ENCODE measurements at places on chromosomes 11 and 22.

- DNase-seq, result no peak
Observed at GRCh38 chr11:57475191-57475590, 14.9 kb downstream of the RTN4RL2 start.

DNA sequence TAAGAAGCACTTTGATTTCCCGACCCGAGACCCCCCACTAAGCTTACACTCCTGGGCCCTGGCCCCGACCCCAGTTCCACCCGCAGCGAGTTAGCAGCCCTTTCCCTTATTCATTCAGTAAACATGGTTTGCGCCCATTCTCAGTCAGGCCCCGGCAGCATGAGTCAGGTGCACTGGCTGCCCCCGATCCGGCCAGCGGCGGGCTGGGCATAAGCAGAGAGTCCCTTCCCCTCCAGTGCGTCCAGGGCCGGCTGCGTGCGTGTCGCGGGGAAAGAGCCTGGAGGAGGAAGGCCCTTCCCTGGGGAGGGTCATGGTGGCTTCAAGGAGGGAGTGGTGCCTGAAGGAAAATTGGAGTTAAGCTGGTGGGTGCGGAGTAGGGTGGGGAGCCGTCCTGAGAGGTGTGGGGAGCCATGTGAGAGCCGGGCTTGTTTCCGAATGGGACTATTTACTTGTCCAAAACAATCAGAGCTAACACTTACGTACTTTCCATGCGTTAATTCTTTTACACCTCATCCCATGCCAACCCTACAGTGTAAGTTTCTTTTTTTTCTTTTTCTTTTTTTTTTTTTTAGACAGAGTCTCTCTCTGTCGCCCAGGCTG lies 657 bp downstream of the IGHMBP2 start:
- DNase-seq, result no peak

GRCh38 chr11:62419943-62420342 lies 1.1 kb downstream of the SCGB1A1 start:
- no peak for DNase-seq

DNA sequence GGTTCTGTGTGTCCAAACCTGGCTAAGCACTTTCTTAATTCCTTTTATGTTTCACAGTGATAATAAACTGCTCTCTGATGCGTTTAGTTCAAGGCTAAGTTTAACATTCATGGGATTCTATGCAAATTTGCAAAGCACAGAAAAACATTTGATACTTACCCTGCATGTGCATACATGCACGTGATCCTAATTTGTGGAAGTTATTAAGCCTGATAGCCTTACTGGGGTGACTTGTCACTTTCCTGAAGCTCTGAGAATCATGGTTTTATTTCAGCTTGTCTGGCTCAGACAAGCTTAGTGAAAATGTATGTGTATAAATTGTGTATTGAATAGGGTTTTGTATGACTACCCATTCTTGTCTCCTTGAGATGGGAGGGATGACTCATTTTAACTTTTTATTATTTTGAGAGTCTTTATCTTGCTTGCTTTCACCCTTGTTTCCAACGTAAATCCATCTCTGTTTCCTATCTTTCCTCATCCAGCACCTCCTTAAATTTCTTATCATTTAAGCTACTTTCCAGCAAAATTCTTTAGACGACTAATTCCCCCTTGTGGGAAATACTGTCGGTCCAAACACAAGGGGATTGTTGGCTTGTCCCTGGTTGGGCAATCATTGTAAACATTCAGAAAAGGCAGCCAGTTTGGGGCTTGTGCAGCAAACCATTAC lies 167.1 kb downstream of the C11orf91 start:
- no peak for DNase-seq

- no peak for DNase-seq
Observed at GRCh38 chr22:35462498-35463230, 62.7 kb downstream of the MCM5 start.

- no peak for DNase-seq
Observed at GRCh38 chr22:38845004-38845740, 1.3 kb upstream of the NPTXR start.

GRCh38 chr11:20367313-20367948 lies 3.9 kb downstream of the HTATIP2 start:
- no peak for DNase-seq

GRCh38 chr11:94830722-94831510 lies 62.8 kb downstream of the AMOTL1 start:
- no peak for DNase-seq

DNA sequence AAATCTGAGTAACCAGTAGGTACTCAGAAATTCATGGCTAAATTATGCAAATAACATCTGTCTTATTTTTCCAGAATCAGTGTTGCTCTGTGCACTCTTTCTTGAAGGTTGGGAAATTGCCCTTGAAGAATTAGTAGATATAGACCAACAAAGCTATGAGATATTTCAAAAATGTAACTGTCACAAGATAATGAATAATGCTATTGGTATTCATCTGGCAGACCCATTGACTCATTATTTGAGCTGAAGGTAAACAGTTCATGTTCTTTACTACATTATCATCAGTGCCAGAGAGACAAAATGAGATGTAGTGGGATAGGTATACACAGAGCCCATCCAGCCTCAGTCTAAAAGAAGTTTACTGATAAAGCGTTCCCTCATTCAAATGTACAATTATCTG lies 274.7 kb downstream of the CASP12 start:
- DNase-seq, result no peak

DNA sequence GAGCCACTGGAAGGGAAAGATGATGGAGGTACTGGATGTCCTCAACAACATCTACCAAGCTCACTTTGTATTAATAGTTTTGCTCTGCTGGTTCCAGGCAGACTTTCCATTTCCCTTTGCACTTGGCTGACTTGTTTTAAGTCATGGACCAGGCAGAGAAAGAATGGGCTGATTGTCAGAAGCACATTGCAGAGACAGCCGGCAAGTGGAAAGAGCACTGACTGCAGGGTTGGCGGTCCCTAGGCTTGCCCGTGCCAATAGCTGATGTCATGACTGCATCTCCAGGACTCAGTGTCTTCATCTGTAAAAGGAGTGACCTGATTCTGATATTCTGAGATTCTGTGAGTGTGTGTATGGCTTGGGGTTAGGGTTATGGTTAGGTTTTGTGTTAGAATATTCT lies 20.9 kb upstream of the NNMT start:
- DNase-seq, result no peak

- DNase-seq, result no peak
Observed at GRCh38 chr11:69294571-69295078, 670 bp downstream of the MYEOV start.

GRCh38 chr11:134205729-134206128 lies 18.0 kb downstream of the NCAPD3 start:
- DNase-seq, result no peak

DNA sequence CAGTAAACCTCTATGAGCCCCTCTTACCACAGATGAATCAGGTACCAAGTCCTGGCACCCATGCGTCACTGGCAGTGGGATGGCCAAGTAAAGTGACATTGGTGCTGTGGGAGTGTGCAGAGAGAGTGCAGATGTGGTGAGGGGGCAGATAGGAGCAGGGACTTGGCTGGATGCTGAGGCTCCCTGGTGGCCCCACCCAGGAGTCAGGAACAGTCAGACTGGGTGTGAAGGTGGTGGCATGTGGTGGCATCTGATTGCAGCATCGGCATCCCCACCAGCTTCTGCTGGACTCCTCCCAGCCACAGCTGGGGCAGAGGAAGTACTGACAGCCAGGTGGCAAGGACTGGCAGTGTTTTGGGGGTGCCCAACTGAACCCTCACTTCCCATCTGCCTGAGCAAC lies 11.4 kb downstream of the DGAT2 start:
- DNase-seq, result no peak

- DNase-seq, result no peak
Observed at GRCh38 chr11:119709638-119710346, 19.2 kb downstream of the NECTIN1 start.

Measured in NCI-H748 treated with DMSO at 0.1 percent for 48 hours (cell line).